ENCODE measurements at places on chromosomes 13 and 19. TPM values are rescaled to one million over a fixed set of nuclear protein-coding genes. Genes with fewer than 3 reads are reported as not detected.

DNA sequence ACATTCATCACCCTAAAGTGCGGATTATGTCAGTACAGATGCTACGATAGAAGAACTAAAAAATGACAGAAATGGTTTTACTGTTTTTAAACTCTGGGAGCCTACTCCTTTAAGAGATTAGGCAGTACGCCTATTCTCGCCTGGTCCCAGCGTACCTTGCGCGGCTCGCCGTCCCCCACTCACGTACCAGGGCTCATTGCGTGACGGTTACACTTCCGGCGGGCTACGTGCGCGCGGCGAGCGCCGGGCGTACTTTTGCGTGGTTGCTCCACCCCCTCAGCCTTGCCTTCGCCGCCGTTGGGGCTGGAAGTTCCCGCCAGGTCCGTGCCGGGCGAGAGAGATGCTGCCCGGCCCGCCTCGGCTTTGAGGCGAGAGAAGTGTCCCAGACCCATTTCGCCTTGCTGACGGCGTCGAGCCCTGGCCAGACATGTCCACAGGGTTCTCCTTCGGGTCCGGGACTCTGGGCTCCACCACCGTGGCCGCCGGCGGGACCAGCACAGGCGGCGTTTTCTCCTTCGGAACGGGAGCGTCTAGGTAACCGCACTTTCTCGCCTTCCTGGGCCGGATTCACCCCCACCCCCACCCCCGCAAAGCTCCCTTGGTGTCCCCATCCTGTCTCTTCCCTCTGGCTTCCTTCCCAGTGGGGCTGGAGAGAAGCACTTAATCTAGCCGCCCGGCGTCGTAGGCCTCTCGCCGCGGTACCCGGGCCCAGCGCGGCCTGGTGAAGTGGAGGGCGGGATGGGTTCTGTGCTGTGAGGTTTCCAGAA, at the start of gene NUP58:
TSS of gene NUP58 (plus strand) at position 279 of the 767 bp plus-strand sequence. CDS start at position 428, 149 bp downstream.
- peak; percentile 97 for DNase-seq

GRCh38 chr13:110937511-110938285, 22.8 kb upstream of the ANKRD10 start:
- no peak for DNase-seq

DNA sequence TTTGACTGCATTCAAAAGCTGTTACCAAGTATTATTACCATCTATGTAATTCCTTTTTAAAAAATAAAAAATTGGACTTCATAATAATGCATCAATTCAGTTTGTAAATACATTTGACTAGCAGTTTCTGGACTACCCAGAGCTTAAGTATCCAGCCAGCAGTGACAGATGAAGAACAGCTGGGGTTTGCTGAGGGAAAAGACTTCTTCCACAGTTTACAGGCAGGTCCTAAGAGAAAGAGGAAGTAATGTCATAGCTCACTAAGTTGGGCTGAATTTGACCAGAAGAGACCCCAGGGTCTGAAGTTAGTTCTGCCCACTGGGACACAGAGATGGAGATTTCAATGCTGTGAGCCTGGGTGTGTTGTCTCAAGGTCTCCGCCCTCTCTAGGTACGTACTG, 96.4 kb downstream of the MBNL2 start:
- DNase-seq: no peak

GRCh38 chr19:34359954-34360315, 5.1 kb upstream of the GPI start:
- no peak for DNase-seq

- no peak for DNase-seq
Measured at GRCh38 chr13:23460309-23460708, 26.8 kb upstream of the SACS start.

DNA sequence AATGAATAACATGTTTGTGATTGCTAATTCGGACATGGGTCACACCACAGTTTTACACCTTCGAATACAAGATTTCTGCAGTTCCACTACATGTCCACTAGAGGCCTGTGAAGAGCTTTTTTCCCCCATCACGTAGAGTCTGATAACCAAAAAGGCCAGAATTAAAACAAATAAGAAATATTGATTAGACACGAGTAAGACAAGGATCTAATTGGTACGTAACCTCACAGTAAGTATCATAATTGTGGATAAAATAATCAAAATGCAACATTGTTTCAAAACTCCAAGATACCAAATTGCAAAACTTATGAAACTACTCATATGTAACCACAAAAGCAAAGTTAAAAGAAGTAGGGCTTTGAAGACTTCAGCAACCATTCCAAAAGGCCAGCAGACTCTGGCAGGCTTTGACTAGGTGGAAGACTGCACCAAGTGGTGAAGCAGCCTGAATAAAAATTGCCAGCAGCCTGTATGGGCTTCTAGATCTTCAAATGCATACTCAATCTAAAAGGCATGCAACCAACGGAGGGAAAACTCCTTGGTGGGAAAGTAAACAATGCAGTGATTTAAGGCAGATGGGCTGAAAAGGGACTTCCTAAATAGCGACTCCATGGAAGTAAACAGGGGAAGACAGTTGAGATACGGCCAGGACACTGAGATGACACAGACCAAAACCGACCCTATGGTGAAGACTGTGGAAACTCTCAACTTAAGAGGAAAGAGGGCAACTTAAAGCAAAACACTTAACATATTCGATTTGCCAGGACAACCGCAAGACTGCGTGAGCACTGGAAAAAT, 56.7 kb downstream of the STARD13 start:
- DNase-seq: no peak

GRCh38 chr13:30908416-30908980, 2.4 kb downstream of the MEDAG start:
- no peak for DNase-seq

GRCh38 chr13:108985166-108985565, 355.8 kb downstream of the MYO16 start:
- no peak for DNase-seq

DNA sequence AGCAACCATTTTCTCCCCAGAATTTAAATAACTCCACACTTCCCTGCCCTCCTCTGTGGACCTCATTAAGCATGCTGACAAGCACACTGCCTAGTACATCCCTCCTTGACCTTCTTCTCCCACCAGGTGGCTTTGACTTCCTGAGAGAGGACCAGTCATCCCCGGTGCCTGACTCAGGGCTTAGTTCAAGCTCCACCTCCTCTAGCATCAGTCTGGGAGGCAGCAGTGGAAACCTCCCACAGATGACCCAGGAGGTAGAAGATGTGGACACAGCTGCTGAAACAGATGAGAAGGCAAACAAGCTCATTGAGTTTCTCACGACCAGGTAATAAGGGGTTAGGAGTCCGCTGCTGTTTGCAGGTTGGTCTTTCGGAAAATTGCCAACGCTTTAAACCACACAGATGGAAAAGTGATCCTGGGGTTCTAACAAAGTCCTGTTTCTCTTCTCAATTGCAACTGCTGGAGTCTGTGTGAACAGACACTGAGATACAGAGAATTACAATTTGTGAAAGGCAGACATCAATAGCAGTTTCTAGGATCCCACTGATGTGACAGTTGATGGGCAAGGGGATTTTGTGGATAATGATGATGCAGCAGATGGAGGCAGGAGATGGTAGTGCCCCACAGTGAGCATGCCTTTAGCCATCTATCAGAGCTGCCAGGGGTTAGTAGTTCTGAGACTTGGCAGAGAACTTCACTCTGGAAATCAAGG, 86.7 kb downstream of the ZAR1L start:
- no peak for DNase-seq

GRCh38 chr19:14413693-14414181, 5.4 kb downstream of the DDX39A start:
- no peak for DNase-seq

- no peak for DNase-seq
Measured at GRCh38 chr19:16363852-16364230, 39.2 kb downstream of the KLF2 start.

- DNase-seq: no peak
Measured at GRCh38 chr13:99909836-99910619, 61.5 kb downstream of the ZIC5 start.

GRCh38 chr19:30229525-30230174, 142.5 kb upstream of the ZNF536 start:
- no peak for DNase-seq

DNA sequence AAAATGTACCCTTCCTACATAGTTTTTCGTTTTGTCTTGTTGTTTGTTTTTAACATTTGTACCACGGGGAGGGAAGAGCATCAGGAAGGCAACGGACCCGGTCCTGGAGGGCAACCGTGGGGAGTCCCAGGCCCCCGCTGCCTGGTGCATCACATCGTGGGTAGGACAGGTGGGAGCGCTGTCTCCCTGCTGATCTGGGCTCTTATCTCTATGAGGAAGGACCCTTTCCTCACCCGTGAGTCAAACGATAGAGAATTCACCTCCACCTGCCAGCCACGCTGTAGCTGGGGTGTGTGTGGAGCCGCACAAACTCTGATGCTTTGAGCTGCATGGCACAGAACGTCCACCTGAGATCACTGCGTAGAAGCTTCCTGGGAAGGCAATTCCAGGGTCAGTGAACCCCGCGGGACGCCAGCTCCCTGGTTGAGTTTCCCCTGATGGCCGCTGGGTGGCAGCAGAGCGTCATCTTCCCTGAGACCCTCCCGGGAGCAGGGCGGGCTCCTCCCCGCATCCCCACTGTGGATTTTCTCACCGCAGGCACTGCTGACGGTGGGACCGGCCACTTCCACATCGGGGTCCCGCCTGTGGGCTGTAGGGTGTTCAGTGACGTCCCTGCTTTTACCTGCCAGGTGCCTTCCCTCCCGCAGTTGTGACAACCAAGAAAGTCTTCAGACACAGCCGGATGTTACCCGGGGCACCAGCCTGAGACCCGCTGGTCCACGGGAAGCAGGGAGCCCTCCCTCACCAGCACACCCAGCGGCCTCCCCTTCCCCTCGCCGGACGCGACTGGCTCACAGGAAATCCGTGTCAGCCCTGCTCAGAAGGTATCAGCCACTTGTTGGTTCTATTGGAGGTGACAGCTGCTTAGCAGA, 54.7 kb downstream of the ZNF787 start:
- DNase-seq: peak; percentile 89

- peak; percentile 86 for DNase-seq
Measured at GRCh38 chr13:23979361-23980159, 82.3 kb upstream of the C1QTNF9B start.

DNA sequence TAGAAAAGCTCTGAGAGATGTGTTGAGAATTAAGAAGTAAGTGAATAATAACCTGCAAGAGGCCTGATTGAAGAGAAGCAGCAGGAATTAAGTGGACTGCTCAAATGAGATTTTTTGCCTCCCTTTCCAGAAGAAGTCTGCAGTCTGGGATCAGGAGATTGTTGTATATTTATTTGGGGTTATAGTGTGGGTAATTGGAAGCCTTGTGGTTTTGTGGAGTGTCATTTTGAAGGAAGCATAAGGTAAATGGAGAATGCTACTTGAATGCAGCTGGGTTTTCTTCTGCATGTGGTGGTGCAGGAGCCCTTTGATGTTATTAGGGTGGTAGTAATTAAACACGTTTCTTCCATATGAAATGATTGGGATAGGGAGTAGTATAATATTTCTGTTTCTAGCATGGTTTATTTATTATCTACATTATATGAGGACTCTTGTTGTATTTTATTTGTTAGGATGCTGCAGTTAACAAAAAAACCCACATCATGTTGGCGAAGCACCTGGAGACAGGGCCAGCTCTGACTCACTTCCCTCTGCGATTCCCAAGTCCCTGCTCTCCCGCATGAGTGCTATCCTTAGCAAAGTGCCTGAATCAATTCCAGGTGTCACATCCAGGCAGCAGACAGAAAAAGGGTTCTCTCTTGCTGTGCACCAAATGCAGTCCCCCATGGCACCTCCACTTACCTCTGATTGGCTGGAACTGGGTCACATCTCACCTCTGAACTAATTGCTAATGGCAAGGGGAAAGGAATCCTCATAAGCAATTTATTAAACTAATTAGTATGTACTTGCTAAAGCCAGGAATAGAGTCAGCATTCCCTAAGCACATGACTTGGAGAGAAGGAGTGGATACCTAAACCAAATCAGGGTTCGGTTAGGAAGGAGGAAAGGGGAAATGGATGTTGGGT, 54.8 kb downstream of the DGKH start:
- DNase-seq: no peak

FBN3 gene
- 0.42 TPM for total RNA-seq

CBARP gene
- 7.0 TPM for total RNA-seq

AXL gene
- 265 TPM for total RNA-seq

ZNF878 gene
- total RNA-seq: 0.38 TPM

ZNF221 gene
- total RNA-seq: 9.2 TPM

CABP5 gene
- total RNA-seq: not detected

TEKTIP1 gene
- 0.97 TPM for total RNA-seq
